ENCODE measurements at places on chromosomes 6 and 20.

DNA sequence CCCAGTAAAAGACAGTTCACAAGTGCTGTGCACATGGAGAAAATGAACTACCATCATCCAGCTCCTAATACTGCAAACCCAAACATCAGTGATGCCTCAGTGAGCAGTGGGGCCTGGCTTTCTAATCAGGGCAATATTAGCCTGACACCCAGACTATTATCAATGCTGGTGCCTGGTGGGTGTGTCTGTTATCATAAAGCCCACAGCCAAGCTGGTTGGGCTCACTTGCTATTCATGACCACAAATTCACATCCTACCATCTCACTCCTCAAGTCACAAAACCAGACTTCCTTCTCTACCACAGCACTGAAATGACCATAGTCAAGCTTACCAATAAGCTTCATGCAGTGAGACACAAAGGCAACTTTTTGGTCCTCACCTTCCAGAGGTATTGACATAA lies 180.8 kb upstream of the PLN start:
- DNase-seq: no peak

- no peak for DNase-seq
Observed at GRCh38 chr20:45095805-45096238, 5.1 kb downstream of the KCNS1 start.

DNA sequence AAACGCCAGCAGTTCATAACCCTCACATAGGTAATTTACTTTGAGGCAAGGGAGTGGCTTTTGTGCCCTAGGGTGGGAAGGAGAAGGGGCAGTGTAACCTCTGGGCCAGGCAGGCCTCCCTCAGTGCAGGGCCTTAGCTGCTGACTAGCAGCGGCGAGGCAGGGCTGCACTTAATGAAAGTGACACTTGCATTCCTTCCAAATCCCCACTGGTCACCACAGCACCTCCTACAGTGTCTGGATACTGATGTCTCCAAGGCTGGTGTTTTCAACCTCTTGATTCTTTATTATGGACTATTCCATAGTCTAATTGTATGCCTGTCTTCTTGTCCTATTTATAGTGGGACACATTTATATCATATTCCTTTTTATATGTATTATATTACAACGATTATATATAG lies 152.7 kb downstream of the LY86 start:
- no peak for DNase-seq

DNA sequence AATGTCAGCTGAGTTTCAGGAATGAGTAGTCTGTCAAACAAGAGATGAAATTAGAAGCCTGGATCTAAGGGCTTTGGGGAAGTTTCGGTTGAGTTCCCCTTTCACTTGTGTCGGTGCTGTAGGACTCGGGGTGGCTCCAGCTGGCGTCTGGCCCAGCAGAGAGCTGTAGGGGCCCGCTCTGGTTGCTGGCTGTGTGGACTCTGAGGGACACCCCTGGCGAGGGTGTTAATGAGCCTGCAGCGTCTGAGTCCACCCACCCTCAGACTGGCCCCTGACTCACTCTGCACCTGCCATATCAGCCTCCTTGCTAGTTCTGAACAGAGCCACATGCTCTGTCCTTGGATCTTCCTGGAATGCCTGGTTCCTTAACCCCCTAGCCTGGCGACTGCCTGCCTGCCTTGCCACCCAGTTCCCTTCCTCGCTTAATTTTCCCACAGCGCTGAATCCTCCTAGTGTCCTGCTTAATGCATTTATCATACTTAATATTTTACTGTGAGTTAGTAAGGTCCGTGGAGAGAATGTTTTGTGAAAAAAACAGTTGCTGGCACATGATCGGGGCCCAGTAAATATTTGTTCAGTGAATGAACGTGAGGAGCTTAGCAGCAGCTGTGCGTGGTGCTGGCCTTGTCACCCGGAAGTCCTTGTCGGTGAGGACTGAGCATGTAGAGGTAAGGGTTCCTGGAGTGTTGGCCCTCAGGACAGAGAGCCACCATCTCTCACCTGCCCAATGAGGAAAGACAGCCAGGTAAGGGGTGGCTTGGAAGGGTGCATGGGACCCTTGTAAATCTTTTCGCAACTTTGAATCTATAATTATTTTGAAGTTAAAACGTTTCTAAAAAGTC lies 1.6 kb downstream of the DNAJC5 start:
- peak; percentile 65 for DNase-seq

GRCh38 chr20:46356195-46357029 lies 48.1 kb upstream of the CDH22 start:
- DNase-seq: no peak

- DNase-seq: peak; percentile 71
Observed at GRCh38 chr6:128519931-128520435, 416 bp downstream of the PTPRK start.

DNA sequence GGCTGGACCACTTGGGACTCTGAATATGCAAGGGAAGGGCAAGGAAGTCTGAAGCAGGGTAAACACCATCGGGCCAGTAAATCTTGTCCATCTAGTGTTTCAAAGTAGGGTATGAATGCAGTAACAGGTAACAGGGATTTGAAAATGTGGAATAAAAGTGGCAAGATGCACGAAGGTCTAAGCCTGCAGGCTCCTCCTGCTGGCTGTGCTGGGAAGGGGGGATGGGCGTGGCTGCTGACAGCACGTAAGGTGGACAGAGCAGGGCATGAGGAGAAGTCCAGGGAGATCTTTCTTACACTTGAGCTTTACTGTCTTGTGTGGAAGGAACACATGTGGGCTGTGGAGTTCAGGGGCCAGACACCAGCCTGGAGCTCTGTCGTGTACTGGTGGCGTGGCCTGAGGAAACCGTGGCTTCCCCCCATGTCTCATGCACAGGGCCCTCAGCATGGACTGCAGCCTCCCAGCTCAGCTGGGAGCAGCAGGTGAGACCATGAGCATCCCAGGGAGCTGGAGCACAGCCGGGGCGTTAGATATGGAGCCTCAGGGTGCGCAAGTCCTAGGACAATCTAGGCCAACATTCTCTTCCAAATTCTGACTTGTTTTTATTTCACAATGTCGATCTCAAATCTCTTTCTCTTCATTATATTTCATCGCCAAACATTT lies 84.5 kb downstream of the SLC22A23 start:
- DNase-seq: no peak

- DNase-seq: no peak
Observed at GRCh38 chr6:144158133-144158532, 7.8 kb downstream of the STX11 start.

- DNase-seq: no peak
Observed at GRCh38 chr20:49748525-49748838, 34.8 kb upstream of the B4GALT5 start.

DNA sequence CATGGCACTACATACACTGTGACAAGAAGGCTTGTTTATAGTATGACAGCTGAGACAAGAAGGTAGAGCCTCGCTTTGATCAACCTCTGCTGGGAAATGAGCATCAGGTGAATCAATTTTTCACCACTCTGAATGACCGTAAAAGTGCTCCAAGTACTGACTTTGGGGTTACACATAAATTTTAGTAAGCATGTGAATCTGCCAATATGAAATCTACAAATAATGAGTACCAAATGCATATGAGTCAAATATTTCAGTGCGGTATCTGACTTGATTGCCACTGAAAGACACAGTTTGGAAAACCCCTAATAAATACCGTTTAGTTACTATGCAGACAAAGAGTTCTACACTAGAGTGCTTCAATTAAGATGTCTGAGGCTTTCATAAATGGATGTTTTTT lies 77.8 kb downstream of the ATG5 start:
- no peak for DNase-seq

GRCh38 chr6:98894810-98895209 lies 52.9 kb downstream of the FBXL4 start:
- no peak for DNase-seq

DNA sequence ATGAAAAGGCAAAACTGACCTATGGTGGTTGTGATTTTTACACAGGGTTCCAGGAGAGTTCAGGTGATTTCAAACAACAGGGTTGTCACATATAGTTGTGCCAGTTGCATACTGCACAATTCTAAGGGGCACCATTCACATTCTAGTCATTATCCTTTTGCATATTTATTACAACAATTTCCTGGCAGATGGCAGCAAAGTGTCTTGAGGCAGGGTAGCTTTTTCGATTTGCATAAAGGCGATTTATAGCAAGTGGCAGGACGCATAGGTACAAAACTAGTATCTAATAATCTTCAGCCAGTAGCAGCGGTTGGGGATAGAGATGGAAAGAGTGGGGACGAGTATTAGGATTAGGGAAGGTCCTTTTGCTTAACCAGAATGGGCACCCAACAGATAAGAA lies 46.5 kb upstream of the TRAF3IP2 start:
- DNase-seq: no peak

- no peak for DNase-seq
Observed at GRCh38 chr6:168384045-168385036, 56.6 kb upstream of the SMOC2 start.

DNA sequence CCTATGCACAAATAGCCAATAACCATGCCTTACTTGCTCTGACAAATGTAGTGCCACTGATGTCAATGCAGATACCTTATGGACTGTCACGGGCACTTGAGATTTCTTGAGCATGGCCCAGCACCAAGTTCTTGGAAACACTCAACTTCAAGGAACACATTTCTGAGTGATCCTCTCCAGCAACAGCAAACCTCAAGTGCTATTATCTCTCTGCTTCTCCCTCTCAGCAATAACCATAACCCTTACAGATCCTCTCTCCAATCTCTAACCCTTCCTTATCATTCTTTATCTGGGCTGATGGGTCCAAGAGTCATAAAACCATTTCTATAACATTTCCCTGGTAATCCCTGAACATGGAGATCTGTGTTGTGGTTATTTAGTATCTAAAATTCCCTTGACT lies 266.9 kb upstream of the STXBP5 start:
- DNase-seq: no peak

- no peak for DNase-seq
Observed at GRCh38 chr6:14121936-14122344, 4.4 kb downstream of the CD83 start.

DNA sequence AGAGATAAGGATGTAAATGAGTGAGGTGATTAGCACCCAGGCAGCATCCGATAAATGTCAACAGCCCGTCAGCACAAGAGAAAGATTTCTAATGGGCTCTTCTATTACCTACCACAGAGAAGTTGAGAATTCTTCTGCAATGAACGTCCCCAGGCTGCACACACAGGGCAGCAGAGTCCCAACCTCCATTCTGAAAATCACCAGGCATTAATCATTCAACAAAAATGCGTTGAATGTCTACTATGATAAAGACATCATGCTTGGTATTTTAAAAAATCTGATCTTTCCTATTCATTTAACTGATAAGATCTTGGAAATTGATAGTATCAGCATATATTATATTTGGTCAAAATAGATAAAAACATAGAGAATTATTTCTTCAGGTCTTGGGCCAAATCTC lies 59.5 kb upstream of the VGLL2 start:
- no peak for DNase-seq

- DNase-seq: no peak
Observed at GRCh38 chr6:34157236-34157830, 11.4 kb upstream of the GRM4 start.

DNA sequence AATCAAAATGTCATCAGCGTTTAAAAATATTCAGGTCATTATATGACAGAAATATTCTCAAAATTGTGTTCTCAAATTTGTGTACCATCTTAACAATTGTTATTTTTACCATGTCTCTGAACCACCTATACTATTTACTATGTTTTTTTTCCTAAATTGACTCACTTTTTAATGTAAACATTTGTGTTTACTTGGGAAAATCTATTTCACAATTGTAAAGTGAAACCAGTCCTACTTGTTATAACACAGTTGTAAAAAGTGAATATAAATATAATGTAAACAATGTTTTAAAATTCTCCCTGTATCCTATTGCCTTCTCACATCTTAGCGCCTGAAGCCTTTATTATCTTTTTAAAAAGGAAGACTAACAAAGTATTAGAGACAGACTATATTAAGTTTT lies 83.5 kb downstream of the ADGRG6 start:
- DNase-seq: no peak

Data from activated CD8-positive, alpha-beta memory T cell treated with anti-CD3 and anti-CD28 coated beads, Interleukin-2, amount 50 U/mL, for 48 hours (primary cell).